ENCODE measurements at places on chromosomes 5 and 9.

- no peak for DNase-seq
Measured at GRCh38 chr5:77851176-77852067, 75.3 kb upstream of the TBCA start.

DNA sequence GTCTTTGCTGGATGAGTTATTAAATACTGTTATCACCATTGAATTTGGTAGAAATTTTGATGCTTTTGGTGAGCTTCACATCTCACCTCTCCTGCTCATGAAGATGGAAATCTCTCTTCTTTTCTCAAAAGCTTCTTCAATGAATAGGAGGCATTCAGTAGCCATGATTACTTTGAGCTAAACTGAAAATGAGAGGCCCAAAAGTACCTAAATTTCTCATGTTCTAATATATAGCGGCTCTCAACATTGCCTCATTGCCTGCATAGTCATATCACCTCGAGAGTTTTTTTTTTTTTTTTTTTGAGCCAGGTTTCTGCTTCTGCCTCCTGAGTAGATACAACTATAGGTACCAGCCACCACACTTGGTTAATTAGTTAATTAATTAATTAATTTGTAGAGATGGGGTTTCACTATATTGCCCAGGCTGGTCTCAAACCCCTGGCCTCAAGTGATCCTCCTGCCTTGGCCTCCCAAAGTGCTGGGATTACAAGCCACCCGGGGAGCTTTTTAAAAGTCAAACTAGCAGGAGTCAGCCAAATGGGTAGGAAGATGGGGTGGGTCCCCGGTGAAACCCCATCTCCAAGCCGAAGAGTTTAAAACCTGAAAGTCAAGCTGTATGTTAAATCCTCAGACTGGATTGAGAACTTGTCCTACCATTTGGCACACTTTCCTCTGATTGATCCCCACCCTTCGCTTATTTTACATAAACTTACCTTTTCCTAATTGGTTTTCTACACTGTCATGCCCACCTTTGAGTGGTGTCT is 169.0 kb downstream of the DOCK2 start:
- DNase-seq: no peak

DNA sequence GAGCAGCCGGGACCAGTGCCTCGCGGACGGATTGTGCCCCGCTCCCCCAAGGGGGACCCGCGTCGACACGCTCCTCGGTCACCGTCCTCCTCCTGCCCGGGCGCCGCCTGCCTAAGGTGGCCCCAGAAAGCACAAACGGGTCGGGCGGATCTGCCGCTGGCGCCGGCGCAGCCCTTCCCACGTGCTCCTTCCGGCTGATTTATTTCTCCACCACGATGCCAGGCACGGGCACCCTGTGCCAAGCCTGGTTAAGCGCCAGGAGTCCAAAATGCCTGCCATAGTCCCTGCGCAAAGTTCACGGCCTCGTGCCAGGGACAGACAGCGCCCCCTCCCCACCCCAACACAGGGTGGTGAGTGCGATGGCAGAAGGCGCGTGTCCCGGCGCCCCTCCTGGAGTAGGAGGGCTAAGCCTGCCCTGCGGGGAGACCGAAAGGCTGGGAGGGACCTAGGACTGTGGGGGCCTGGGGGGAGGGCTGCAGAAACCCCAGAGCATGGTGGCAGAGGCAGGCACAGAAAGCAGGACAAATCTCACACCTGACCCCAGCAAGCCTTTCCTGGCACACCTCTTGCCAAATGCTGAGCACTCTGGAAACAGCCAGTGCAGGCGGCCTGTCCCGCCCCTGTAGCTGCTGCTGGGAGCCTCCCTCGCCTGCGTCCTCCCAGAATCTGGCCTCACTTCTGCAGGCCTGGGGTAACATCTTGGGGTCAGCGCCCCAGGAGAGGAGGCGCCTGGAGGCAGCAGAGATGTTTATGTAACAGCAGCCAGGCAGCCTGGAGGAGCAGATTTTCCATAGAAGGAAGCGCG is 1.1 kb upstream of the NOTCH1 start:
- no peak for DNase-seq

DNA sequence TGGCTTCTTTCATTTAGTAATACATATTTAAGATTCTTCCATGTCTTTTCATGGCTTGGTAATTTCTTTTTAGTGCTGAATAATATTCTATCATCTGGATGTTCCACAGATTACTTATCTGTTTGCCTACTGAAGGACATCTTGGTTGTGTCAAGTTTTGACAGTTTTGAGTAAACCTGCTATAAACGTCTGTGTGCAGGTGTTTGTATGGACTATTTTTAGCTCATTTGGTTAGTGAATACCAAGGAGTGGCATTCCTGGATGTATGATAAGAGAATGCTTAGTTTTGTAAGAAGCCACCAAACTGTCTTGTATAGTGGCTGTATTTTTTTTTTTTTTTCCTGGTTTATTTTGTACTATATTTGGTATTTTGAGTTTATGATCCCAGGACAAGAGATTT is 38.4 kb downstream of the PRRC1 start:
- DNase-seq: no peak

DNA sequence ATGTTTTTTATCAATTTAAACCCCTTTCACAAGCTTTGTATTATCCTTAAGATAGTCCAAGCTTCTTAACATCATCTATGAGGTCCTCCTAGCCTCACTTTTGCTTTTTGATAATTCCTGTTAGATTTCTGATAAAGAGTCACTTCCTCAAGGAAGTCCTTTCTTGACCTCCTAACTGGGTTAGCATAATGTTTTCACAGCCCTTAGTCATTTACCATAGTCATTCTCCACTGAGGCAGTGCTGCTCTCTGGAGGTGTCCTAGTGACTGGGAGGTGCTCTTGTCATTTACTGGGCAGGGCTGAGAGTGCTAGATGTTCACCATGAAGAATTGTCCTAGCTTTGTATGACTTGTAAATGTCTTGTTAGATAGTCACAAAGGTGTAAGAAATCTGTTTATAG is 26.4 kb downstream of the TNPO1 start:
- DNase-seq: no peak

- DNase-seq: no peak
Measured at GRCh38 chr9:131642496-131643083, 97.3 kb downstream of the PRRT1B start.

Data from CMK (cell line).